ENCODE measurements at places on chromosomes 1 and 21.

GRCh38 chr1:62716397-62716796 lies 28.2 kb upstream of the DOCK7 start:
- DNase-seq = no peak

DNA sequence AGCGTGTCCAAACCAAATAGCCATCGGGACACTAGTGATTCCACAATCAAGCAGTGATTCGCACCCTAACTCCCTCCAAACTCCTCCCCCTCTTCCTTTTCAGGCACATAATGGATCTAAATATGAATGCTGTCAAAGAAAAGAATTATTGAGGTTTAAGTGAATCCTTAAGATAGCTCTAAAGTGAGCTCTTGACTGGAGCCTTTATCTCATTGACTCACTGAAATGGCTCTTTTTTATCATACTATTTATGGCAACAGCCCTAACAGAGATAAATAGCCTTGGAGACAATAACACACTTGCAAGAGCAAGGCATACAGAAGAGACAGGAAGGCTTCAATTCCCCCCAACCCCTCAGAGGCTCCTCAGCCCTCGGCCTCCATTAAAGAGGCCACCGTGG lies 143.3 kb downstream of the PLXNA2 start:
- no peak for DNase-seq

- DNase-seq = no peak
Observed at GRCh38 chr1:92096317-92096716, 16.2 kb downstream of the BTBD8 start.

DNA sequence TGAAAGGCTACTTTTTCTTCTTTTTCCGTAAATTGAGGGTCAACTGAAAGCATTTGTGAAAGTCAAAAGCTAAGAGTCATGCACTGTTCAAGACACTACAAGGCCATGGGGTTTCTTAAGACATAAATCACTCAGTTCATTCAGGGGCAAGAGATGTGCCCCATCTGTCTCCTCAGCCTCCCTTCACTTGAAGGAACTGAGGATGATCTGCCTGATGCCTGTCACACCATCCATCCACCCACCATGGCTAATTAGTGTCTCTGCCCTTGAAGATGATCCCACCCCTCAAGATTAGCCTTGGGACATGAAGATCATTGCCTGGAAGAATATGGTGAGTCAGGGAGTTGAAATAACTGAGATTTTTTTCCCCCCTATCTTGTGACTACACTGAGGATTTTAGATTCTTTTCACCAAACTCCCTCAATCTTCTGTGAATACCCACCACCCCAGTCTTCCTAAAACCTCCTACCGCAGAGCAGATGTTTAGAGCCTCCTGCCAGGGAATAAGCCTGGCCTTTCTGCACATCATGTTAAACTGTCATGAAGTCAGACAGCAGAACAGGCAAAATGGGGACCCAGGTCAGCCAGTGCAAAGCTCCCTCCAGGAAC lies 88.6 kb upstream of the LMO4 start:
- DNase-seq = no peak

GRCh38 chr1:202343652-202344349 lies 2.1 kb upstream of the UBE2T start:
- DNase-seq = peak; percentile 25

- DNase-seq = no peak
Observed at GRCh38 chr1:147390185-147390542, 147.7 kb downstream of the CHD1L start.

- no peak for DNase-seq
Observed at GRCh38 chr1:13898406-13898805, 198.4 kb downstream of the PRDM2 start.

DNA sequence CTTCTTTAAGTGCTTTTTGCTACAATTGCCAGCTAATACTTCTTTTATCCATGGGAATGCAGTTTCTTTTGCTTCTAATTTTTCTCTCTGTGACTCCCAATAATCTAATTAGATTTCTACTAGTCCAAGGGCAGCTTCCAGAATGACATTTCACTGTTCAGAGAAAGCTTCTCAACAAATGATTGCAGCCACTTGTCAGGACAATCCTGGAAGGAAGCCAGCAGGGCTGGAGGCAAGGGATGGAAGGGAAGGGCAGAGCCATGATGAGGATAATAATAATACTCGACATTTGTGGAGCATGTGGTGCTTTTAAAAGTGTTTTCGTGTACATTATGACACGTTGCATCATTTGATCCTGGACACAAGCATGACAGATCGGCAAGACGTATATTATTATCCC lies 19.4 kb downstream of the F11R start:
- no peak for DNase-seq

- no peak for DNase-seq
Observed at GRCh38 chr1:162994921-162995320, 74.2 kb upstream of the RGS4 start.

DNA sequence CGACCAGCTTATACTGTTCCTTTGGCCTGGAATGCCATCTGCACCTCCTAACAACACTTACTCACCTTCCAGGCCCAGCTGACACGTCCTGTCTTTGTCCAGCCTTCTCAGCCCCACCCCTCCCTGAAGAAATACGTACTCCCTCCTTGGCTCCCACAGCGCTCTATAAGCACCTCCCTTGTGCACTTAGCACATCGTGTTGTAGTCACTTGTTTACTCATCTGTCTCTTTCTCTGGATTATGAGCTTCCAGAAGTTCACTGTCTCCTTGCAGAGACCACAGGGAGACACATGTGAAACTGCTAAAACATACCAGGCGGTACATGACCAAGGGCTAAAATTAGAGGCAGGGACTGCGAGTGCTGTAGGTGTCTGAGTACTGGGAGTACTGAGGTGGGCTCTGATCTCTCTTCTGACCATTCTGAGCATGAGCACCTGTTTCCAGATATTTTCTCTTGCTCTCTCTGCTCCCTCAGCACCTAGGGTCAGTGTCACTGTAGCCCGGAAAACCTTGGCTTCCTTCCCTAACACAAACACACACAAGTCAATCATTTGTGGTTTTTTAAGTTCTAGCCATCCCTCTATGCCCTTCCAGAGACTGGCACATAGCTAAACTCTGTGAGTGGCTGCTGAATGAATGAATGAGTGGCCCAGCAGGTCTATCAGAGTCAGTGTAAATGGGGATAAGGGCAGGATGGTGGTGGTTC lies 5.1 kb downstream of the DCST1 start:
- no peak for DNase-seq

- no peak for DNase-seq
Observed at GRCh38 chr1:209106237-209106741, 477.2 kb upstream of the CAMK1G start.

DNA sequence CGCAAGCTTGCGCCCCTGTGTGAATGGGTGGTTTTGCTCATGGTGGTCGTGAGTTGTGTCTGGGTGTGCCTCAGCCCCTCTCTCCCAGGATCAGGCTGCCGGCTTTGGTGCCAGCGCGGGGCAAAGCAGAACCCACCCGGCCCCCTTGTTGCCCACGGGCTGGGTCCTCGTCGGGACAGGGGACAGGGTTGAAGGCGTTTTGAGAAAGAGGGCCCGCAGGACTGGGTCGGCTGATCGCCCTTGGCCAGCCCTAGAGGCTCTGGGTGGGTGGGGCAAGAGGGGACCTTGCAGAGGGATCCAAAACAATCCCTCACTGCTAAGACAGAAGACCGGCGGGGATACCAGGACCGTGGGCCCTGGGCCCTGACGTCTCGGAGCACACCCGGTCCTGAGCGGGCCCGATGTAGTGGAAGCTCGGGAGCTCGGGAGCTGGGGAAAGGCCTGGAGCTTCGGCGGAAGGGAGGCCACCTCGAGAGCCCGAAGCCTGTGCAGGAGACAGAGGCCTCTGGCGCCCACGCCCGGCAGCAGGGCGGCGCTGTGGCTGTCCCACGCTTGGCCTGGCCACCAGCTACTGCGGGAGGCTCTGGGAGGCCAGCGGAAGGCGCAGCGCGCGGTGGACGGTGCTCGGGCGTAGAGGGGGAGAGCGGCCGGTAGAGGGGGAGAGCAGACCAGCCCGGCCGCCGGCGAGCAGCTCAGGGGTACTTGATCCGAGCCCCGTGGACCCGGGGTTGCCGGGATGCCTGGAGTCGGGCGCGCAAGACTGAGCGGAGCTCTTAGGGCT lies 2.8 kb upstream of the ZNF678 start:
- DNase-seq = no peak

DNA sequence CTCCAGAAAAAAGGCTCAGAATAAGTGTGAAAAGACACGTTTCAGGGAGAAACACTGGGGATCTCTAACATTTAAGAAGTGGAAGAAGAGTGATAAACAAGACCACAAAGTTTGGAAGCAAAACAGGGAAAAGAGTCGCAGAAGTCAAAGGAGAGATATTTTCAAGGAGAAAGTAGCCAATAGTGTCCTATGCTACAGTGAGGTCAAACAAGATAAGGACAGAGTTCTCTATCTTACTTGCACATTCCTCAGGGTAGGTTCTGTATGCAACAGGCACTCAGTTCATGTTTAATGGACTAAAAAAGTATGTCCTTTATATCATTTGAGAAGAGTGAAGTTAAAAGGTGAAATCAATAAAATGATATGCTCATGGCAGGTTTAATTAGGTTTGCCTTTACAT lies 13.8 kb upstream of the EDEM3 start:
- DNase-seq = no peak
